SHP77 treated with DMSO at 0.1 percent for 48 hours (cell line): ENCODE measurements at places on chromosomes 11 and 22.

DNA sequence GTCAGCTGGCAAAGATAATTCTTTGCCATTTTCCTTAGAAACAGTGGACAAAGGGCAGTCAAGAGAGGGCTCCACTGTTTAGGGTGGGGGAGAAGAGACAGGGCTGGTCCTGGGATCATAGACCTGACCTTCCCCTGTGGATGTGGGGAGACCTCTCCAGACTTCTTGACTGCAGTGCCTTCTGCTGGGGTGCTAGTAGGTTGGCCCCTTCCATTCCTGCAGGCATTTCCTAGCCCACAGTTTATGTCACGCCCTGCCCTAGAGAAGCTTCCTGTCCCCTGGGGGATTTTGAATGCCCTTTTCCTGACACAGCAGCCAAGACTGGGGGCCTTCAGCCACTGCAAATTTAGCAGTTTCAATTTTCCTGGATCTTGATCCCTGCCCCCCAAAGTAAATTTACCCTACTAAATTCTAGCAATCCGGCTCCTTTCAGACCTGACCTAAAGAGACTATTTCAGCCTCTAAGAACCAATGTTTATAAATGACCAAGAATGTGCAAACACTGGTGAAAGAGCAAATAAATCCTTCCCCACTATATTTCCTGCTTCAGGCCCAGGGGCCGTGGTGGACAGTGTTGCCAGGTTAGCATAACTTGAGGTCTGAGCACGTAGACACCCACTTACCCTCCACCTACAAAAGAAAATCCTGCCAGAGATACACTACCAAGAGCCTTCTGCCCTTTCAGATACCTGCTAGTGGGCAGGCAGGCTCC, 58.4 kb downstream of the PPFIBP2 start:
- no peak for DNase-seq

- no peak for DNase-seq
These were observed 105.7 kb upstream of the B3GAT1 start for GRCh38 chr11:134517621-134518293.

GRCh38 chr22:24683691-24684090, 80.7 kb downstream of the GGT1 start:
- no peak for DNase-seq

DNA sequence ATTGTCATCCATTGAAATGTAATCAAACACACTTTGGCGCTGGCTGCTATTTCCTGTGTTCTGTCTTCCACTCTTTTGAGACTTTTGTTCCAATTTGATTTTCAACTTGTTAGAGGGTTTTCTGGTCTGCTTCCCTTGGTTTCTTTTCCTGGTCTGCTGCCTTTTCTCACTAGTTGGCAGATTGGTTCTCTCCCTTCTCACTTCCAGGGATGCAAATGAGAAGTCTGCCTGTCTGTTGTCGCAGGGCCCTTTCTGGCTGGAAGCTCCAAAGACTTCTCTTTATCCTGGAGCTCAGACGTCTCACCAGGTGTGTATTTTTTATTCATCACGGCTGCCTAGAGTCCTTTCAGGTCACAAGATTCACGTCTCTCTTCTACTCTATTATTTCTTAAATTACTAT, 84.0 kb downstream of the RPS6KA4 start:
- DNase-seq: no peak
